ENCODE measurements at places on chromosomes 6 and 20. TPM values are rescaled to one million over a fixed set of nuclear protein-coding genes. Genes with fewer than 3 reads are reported as not detected.

DNA sequence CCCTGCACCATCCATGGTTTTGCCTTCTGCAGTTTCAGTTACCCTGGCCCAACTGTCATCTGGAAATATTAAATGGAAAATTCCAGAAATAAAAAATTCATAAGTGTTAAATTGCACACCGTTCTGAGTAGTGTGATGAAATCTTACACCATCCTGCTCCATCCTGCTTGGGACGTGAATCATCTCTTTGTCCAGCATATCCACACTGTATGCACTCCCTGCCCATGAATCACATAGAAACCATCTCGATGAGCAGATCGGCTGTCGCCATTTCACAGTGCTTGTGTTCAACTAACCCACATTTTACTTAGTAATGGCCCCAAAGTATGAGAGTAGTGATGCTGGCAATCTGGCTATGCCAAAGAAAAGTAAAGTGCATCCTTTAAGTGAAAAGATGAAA, 105.9 kb upstream of the ID4 start:
- no peak for DNase-seq

GRCh38 chr6:104414723-104415122, 445.0 kb downstream of the HACE1 start:
- DNase-seq = no peak

DNA sequence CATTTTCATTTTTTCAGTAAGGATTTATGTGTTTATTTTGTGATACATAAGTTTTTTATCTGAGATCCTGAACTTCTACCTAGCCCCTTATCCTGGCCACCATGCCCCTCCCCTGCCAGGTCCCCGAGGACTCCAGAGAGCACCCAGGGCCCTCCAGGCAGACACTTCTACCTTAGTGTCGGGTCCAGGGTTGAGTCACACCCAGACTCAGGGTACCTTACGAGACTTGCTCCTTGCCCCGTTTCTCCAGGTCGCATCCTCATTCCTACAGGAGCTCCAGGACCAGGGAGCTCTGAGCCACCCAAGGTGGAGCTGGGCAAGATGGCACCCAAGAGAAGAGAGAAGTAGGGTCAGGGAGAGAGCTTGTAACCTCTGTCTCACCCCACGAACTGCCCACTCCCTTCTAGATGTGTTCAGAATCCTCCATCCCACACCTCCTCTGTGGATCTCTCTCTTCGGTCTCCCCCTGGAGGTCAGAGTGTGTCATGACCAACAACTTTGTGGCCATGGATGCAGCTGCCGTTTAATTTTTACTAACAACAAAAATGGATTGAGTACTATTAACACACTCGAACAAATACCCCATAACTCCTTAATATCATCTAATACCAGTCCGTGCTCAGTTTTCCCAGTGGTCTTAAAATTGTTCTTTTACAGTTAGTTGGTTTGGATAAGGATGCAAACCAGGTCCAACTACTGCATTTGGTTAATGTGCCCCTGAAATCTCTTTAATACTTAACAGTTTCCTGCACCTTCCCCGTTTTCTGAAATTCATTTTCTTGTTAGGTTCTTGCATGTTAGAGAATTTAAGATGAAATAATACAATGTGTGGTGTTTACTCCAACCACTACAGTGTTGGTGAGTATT, 130.6 kb upstream of the INSM1 start:
- peak; percentile 49 for DNase-seq

Gene PROKR2
- total RNA-seq = not detected

Gene ZSWIM1
- total RNA-seq = 4.7 TPM

- DNase-seq = no peak
These were observed 223.7 kb upstream of the TSHZ2 start for GRCh38 chr20:52748285-52748932.

DNA sequence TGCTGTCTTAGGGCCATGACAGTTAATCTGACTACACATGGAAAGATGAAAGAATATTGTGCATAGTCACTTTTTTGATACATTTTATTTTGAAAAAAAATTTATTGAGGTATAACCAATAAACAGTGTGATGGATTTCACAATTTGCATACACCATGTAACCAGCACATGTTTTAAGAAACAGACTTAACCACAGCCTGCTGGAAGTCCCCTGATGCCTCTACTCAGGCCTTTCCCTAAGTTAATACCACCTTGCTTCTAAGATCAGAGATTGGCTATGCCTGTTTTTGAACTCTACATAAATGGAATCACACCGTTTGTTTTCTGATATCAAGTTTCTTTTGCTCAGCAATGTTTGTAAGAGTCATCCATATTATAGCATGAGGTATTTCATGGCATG, 136.3 kb downstream of the CFAP61 start:
- DNase-seq = no peak

DNA sequence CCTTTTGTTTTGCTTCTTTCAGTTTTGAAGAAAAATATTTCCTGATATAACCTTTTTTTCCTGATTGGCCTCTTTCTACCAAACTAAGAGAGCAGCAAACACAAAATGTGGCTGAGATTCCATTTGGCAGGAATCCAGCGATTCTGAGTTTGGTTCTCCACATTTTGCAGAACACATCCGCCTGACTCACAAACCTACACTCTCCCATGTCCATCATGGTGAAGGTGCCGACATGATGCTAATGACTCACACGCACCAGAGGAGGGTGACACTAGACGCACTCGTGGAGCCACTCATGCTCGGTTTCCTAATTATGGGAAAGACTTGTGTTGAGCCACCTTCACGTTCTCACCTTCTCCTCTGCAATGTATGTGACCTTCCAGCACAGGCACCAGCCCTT, 45.9 kb upstream of the DUSP22 start:
- DNase-seq = no peak

DNA sequence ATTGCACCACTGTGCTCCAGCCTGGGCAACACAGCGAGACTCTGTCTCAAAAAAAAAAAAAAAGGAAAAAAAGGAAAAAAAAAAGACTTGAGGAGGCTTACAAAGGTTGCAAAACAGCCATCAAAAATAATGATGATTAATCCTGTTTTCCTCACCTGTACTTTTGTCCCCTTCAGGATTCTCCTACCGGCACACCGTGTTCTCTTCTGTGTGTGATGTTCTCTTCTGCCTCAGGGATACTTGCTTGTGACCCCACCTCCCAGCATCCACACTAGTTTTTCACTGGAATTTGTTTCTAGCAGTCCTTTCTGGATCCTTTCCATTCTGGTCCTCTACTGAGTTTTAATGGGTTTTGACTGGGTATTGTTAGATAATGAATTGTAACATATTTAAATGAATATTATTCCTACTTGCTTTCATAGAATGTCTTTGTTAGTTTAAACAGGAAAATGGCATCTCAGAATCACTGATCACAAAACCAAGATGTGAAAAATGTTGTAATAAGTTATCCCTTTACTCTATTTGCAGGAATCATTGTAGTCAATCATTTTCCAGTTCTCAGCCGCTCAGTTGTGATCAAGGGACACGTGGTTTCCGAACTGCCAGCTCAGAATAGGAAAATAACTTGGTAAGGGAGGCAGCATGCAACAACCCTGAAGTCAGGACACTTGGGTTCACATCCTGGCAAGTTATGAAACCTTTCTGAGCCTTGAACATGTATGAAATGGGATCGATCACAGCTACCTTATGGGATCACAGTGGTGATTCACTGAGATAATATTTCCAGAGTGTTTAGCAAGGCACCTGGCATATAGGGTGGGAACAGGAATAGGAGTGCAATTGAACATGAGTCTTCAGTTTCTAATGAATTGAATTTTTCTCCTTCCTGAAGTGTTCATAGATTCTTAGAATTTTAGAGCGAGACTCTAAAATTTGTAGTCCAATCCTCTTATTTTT, 8.5 kb downstream of the C6orf89 start:
- no peak for DNase-seq

GRCh38 chr20:38764567-38765318, 16.5 kb downstream of the ACTR5 start:
- DNase-seq = no peak

Gene SOX12
- total RNA-seq = 1.7 TPM

Gene UST
- total RNA-seq = under 0.01 TPM

DNA sequence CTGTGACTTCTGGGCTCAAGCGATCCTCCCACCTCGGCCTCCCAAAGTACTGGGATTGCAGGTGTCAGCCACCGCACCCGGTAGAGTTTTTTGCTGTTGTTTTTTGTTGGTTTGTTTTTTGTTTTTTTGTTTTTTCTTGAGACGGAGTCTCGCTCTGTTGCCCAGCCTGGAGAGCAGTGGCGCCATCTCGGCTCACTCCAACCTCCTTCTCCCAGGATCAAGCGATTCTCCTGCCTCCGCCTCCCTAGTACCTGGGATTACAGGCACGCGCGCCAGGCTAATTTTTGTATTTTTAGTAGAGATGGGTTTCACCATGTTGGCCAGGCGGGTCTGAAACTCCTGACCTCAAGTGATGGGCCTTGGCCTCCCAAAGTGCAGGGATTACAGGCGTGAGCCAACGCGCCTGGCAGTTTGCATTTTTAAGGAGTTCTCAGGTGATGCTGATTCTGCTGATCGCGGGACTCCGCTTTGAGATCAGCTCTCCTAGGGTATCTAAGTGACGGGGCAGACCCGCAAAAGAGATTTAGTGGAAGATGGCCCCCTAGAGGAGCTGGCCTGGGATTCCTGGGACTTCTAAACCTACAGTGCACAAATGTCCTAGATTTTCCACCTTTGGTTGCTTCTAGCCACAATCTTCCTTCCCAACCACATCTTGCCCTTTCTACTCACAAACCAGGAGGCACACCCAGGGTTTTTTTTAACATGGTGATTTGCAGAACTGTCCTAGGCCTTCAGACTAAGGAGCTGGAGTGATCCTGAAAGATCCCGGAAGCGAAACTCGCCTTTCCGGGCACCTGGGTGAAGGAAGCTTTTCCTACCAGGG, 45.2 kb downstream of the DPPA5 start:
- no peak for DNase-seq

DNA sequence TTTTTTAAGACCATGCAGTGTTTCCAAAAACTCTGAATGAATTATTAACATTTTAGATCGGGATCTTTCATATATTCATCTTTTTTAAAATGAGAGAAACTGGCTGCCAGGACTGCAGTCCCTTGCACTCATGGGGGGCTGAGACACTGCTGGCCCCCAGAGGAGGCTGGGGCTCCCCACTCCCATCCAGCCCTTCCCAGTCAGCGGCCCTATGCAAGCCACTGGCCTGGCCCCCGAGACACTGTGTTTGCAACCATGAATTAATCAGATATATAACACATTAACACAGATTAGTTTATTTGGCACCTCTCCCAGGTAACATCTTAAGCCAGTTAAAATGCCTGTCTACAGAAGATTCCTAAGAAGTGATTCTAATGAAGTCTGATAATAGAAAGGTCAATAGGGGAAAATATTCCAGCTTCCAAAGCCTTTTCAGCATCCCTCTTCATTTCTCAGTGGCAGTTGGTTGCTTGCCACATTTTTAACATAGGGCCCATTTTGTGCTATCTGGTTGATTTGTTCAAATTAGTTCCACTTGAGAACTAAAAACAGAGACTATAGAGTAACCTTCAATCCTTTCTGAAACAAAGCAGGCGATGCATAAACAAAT, 184.4 kb upstream of the FBXL4 start:
- no peak for DNase-seq

DNA sequence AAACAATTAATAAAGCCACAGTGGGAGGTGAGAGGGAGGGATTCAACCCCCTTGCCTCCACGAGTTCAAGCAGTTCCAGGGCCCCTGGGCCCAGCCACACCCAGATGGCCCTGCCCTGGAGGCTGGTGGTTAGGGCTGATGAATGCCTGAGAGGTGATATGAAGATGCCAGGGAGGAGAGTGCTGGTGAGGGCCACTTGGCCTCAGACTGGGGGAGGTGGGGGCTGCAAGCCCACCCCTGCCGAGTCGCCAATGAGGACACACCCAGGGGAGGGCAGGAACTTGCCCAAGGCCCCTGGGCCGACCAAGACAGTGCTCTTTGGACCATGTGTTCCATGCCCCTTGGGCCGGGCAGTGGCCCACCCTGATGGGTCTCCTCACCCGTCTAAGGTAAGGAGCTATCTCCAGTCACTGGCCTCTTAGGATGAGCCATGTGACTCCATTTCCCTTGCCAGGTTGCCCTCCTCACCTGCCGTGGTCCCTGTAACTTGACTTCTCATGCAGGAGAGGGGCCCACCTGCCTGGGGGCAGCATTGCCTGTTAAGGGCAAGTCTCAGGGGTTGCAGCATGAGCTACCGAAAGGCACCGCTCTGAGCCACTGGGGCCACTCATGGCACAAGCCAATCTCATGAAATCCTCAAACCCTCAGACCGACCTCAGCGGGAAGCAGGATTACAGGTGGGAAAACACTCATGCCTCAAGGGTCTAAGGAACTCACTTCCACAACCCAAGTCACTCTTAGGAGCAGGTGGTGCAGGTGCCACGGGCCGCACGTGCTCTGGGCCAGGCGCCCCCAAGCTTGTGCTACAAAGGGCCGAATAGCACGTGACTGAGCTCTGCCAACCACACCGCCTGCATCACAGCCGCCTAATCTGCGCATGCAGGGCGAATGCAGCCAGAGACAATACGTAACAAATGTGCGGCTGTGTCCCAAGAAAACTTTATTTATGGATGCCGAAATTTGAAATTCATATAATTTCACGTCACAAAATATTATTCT, 147.4 kb upstream of the MLN start:
- no peak for DNase-seq

Gene CCDC170
- total RNA-seq = under 0.01 TPM

- no peak for DNase-seq
These were observed 1.9 kb downstream of the TOMM6 start for GRCh38 chr6:41789390-41789724.

DNA sequence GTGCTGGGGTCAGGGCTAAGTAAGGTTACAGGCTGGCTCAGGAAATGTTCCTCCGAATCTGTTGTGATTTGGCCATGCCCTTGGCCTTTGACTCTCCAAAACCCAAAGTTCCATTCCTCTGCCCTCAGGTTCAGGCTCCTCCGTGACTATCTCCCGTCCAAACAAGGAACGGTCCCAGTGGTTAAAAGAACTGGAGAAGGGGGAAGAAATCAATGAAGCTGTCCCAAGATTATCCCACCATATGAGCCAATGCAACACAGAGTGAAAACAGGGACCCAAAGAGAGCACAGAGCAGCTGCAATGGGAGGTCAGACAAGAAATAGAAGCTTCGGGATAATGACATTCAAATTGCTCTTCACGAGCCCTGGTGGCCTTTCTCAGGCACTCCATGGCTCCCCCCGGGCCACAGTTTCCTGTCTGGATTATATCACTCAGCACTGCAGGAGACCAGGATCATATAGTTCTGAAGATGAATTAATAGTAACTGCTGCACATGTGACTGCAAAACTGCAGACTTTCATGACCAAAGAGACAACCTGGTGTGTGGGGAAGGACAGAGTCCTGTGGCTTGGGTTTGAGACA, 211.3 kb downstream of the ZNF217 start:
- DNase-seq = no peak

GRCh38 chr20:49595811-49596561, 28.0 kb upstream of the PTGIS start:
- no peak for DNase-seq

Gene ARG1
- not detected for total RNA-seq

- DNase-seq = no peak
These were observed 51.8 kb upstream of the MYB start for GRCh38 chr6:135129136-135129856.

Data from dermis microvascular lymphatic vessel endothelial cell (primary cell).